Activated CD4-positive, alpha-beta T cell treated with anti-CD3 and anti-CD28 coated beads for 24 hours (primary cell): ENCODE measurements at places on chromosomes 5 and 9.

GRCh38 chr9:136614372-136614922 is 48.3 kb upstream of the EGFL7 start:
- no peak for DNase-seq

DNA sequence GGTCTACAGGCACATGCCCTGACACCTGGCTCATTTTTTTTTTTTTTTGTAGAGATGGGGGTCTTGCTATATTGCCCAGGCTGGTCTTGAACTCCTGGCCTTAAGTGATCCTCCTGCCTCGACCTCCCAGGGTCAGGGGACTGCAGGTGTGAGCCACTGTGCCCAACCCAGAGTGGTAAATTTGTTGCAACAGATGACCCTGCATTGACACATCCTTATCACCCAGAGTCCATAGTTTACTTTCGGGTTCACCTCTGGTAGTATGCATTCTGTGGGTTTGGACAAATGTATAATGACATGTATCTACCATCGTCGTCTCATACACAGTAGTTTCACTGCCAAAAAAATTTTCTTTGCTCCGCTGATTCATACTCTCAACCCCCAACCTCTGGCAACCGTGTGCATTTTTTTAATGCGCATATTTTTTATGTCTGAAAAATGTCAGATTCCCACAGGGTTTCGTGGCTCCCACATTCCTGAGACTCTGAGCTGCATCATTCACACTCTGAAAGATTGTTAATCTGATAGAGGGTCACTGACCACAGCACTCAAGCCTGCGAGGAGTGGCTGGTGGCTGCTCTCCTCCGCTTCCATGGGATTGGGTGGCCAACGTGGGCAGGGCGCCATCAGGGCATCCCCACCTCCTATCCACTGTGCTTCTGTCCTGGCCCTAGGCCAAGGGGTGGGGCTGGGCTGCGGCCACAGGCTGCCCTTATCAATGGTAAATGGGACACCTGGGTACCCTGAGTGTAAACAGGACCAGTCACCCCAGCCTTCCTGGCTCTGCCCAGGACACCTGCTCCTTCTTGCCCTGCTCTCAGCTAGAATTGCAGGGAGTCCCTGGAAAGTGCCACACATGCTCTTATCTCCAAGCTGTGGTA is 9.6 kb downstream of the NDST1 start:
- DNase-seq, result no peak

- DNase-seq, result peak; percentile 54
These were observed 19.2 kb upstream of the SHB start for GRCh38 chr9:38088006-38088925.

GRCh38 chr5:57581772-57582171 is 99.2 kb upstream of the ACTBL2 start:
- no peak for DNase-seq

GRCh38 chr9:135321580-135321979 is 158.0 kb upstream of the PPP1R26 start:
- DNase-seq, result no peak

- no peak for DNase-seq
These were observed 50.5 kb downstream of the GALNT10 start for GRCh38 chr5:154241021-154241420.

DNA sequence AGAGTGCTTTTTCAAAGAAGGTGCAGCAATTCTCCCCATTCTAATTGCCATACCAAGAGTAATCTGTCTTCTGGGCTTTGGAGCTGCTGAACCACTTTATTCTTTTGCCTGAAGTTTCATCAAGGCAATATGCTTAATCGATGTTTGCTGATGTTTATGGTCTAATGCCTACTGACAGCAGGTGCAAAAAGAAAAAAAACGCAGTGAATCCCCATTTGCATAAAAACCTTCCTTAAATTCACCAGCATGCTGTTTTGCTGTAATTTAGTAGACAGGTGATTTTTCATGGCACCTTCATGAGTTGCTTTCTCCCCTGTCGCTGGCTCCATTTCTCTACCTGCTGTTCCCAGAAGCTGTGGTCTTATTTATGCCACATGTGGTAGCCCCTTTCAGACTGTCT is 83.1 kb upstream of the MAST4 start:
- DNase-seq, result no peak

DNA sequence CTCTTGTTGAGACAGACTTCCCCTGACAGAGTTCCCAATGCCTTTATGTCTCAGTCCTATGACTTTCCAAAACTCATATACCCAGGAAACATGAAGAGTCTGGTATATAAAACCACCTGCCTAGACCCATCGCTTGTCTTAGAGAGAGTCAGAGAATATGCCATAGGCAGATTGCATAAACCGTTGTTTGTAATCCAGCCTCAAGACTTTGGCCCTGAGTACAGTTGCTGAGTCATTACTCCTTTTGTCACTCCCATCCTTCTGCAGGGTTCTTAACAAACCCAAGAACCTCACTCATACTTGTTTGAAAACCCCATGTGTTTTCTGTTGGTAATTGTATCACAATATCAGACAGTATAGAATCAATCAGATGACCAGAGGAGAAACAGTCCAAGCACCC is 616.3 kb downstream of the SLCO4C1 start:
- no peak for DNase-seq
